ENCODE measurements at places on chromosomes 13 and 19.

DNA sequence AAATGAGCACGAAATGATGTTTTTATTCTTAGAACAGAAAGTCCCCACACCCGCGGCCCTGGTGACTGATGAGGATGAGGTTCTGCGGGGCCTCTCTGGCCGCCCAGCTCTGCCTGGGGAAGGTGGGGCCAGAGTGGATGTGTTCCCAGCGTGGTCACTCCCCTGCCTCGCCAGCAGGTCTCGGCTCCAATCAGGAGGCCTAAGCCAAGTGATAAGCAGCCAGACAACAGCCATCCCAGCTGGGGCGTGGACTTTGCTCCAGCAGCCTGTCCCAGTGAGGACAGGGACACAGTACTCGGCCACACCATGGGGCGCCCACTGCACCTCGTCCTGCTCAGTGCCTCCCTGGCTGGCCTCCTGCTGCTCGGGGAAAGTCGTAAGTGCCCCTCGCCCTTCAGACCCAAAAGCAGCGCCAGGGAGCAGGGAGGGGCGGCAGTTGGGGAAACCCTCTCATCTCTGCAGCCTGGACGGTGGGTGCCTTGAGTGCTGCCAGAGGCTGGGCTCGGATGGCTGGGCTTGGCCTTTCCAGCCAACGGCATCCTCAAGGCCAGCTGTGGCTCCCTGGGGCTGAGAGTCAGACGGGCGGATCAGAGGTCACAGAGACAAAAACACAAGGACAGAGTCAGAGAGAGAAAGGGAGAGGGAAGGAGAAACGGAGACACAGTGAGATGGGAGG is at the start of gene F10:
F10 (plus strand) TSS at position 250 of the 676 bp plus-strand sequence; CDS start at position 307, 57 bp downstream.
- no peaks in the 10 kb centered on the region for H3K4me1 ChIP-seq
- H3K4me3 ChIP-seq = peak within 1 kb of the TSS; percentile 44
- no peaks in the 10 kb centered on the region for H3K36me3 ChIP-seq
- no peaks in the 10 kb centered on the region for H3K27me3 ChIP-seq
- DNase-seq = peak; percentile 96

GRCh38 chr19:55638864-55639359 is 1.9 kb upstream of the ZNF580 start:
- H3K27ac ChIP-seq = no peak overlapping the region
- H3K4me3 ChIP-seq = no peak overlapping the region
- DNase-seq = peak; percentile 52
- no peaks in the 10 kb centered on the region for H3K36me3 ChIP-seq
- no peaks in the 10 kb centered on the region for H3K27me3 ChIP-seq

DNA sequence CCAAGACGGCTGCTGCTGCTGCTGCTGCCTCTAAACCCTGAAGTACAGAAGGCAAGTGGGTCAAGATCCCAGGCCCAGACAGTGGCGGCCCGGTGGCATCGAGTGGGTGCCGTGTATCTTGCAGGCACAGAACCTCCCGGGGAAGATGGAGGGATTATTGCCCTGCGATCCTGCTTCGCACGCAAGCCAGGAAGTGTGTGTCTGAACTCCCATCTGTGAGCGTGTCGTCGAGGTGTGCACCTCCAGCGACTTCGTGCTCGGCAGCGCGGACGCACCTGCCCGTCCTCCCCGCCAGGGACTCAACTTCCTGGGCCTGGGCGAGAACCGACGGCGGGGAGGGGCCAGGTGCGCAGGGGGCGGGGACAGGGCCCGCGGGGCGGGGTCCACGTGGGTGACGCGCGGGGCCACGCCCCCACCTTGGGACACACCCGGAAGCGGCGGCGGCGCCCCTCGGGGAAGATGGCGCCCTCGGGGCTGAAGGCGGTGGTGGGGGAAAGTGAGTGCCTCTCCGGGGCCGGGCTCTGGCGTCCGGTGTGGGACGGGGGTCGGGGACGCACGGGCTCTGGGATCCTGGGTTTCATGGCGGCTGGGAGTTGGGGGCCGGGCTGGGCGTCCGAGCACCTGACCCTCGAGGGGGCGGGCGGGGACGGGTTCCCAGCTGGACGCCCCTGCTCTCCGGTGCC is at the start of gene STXBP2:
STXBP2 (plus strand) TSS at position 420 of the 683 bp plus-strand sequence; CDS start at position 460, 40 bp downstream.
- no peak within 1 kb of the TSS for H3K27ac ChIP-seq
- peak; percentile 73 for DNase-seq
- H3K4me3 ChIP-seq = peak within 1 kb of the TSS; percentile 21
- no peaks in the 10 kb centered on the region for H3K4me1 ChIP-seq

GRCh38 chr19:5803441-5803751 is 1.5 kb upstream of the NRTN start:
- H3K4me3 ChIP-seq = peak overlapping the region; percentile 56
- no peak for DNase-seq
- H3K4me1 ChIP-seq = peaks cover 35% of the 10 kb centered on the region
- H3K27me3 ChIP-seq = peaks cover 6% of the 10 kb centered on the region
- H3K27ac ChIP-seq = no peak overlapping the region
- H3K36me3 ChIP-seq = no peaks in the 10 kb centered on the region
